Natural killer cell (primary cell): ENCODE measurements at places on chromosomes 2 and 18.
A peak's percentile ranks its signal among the peaks of the same experiment; 100 is the strongest.

GRCh38 chr2:202035089-202035940 lies 1.7 kb downstream of the FZD7 start:
- peak; percentile 51 for DNase-seq

DNA sequence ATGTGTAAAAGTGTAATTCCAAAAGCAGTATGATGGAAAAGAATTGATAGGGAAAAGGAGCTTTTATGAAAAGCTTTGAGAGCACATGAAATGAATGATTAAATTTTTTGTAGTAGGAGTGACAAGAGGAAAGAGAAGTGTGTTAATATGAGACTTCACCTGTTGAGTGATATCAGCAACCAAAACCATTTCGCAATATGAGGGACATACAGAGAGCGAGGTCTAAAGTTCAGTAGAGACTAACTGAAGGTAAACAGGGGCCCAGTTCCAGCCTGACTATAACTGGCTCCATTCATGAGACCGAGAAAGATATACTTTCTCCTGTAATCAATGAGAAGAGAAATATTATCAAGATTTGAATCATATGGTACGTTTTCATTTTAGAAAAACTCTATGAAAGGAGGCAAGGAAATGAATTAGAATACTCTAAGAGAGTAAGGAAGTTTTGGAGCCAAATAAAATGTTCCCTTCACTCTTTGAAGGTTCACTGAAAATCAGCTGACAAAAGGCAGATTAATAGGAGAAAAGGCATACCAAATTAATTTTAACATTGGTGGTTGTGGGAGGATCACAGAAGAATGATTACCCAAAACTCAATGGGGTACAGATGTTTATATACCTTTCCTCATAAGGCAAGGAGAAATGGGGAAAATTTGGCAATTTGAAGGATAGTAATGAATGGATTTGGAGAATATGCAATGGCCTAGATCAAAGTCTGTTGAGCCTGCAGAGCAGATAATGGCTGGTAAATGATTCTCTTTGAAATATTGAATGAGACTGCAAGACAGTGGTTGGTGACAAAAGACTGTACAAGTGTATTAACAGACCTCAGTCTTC lies 932.2 kb downstream of the TDRD15 start:
- DNase-seq = no peak

DNA sequence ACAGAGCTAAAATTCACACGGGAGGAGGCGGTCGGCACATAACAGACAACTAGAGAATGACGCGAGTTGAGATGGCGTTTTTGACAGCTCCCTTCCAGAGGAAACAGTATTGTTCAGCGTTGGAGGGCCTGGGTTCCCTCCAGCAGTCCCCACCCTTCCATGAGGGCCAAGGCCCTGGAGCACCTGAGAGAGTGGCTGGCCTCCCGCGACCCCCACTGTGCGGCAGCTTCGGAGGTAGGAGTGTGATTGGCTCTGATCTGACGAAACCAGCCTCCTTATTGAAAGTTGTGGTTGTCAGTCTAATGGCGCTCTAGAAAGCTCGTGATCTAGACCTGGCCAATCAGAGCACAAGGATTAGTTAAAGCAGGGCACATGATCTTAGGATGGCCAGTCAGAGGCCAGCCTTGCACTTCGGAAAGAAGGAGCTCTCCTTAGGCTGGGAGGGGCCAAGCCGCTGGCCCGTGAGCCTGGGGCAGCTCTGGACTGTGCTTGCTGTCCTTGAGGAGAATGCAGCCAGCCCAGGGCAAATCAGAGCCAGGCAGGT lies 104.5 kb upstream of the CELF4 start:
- DNase-seq = no peak

GRCh38 chr2:51657849-51658248 lies 625.9 kb upstream of the NRXN1 start:
- DNase-seq = no peak

GRCh38 chr2:124104914-124105313 lies 79.8 kb downstream of the CNTNAP5 start:
- no peak for DNase-seq

DNA sequence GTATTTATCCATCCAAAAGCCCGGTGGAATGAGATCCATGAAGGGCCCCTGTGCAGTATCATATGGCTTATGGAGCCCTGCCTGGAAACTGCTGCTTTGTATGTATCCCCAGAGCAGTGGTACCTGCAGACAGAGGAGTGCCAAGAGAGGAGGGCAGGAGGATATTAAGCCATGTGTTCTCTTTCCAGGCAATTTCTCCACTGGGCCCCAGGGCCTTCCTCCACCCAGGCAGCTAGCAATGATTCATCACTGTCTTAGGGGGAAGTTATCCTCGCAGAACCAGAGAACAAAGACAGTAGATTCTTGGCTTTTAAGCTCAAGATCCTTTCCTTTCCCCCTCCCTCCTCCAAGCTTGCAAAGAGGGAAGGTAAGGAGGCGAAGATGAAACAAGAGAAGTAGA lies 98.1 kb downstream of the LRRC30 start:
- DNase-seq = no peak

GRCh38 chr2:237391140-237391539 lies 22.8 kb downstream of the COL6A3 start:
- no peak for DNase-seq

- DNase-seq = no peak
Measured at GRCh38 chr2:186308347-186308746, 177.7 kb upstream of the ZC3H15 start.

DNA sequence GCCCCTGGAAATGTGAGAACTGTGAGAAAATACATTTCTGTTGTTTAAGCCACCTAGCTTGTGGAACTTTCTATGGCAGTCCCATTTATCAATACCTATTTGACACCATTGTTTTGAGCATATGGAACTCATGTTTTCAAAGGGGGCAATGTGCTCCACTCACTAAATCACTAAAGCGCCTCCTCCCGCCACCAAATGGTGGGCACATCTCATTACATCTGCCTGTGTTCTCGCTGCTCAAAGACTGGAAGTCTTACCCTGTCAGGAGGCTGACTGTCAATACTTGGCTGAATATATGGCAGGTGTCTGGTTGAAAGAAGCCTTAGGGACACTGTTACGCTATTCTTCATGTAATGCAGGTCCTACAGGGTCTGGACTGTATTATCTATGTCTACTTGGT lies 767.7 kb downstream of the TSN start:
- DNase-seq = no peak

GRCh38 chr18:60889442-60889841 lies 443.8 kb upstream of the CDH20 start:
- no peak for DNase-seq
